ENCODE measurements at places on chromosomes 13 and 19.

- DNase-seq, result no peak
Measured at GRCh38 chr13:106314417-106314816, 221.0 kb downstream of the EFNB2 start.

DNA sequence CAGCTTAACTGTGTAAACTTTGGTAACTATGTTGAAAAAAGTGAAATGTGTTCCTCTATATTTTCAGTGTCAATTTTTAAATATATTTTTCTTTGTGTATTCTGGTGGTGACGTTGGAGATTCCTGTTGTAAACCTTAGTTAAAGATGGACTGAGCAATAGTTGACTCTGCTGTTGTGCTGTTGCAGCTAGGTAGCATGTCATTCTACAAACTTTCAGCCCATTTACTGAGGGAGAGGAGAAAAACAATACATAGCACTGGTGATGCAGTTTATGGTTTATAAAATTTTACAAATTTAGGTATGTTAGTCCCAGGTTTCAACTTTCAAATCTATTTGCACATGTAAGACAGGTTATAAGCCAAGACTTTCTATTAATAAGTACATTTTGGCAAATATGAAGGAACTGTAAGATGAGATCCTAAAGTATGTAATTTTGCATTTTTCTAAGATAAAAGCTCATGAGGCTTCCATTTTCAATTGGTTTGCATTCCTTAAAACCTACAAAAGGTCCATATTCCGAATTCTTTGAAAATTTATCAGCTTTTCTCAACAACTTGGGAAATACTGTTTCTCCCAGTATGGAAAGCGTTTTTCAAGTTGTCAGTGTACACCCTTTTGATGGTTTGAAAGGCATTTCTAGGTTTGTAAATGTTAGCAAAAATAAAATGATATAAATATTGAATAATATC, 1.5 kb downstream of the NDFIP2 start:
- no peak for DNase-seq

GRCh38 chr13:44171156-44171555, 202.5 kb upstream of the SERP2 start:
- no peak for DNase-seq

GRCh38 chr13:52447354-52447753, 3.1 kb downstream of the VPS36 start:
- no peak for DNase-seq

DNA sequence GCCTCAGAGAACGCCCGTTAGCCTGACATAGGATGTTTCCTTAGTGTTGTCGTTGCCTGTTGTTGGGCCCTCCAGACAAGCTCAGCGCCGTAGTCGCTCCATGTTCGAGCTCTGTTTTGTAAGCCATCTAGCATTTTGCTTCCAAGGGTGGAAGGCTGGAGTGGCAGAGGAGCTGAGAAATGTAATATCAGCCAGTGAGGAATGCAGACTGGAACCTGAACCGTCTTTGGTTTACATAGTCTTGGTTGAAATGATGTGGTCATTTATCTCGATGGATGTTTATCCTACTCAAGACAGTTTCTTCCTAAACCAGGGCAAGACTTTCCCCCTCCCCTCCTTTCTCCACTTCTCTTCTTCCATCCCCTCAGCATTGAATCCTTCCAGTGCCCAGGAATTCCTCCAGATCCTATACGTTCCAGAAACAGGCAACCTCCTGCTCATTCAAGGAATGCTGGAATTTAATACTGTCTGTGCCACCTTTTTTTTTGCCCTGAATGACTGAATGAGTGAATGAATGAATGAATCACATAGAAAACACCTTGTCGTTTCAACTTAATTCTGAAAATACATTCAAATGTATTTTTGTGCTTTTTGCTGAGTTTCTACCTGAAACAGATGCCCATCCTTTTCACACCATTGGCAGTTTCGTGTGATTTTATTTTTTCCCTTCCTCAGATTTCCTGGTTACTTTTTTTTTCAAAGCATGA, 109.5 kb upstream of the MBNL2 start:
- no peak for DNase-seq

- DNase-seq, result no peak
Measured at GRCh38 chr19:56601375-56601774, 6.3 kb downstream of the ZNF71 start.

DNA sequence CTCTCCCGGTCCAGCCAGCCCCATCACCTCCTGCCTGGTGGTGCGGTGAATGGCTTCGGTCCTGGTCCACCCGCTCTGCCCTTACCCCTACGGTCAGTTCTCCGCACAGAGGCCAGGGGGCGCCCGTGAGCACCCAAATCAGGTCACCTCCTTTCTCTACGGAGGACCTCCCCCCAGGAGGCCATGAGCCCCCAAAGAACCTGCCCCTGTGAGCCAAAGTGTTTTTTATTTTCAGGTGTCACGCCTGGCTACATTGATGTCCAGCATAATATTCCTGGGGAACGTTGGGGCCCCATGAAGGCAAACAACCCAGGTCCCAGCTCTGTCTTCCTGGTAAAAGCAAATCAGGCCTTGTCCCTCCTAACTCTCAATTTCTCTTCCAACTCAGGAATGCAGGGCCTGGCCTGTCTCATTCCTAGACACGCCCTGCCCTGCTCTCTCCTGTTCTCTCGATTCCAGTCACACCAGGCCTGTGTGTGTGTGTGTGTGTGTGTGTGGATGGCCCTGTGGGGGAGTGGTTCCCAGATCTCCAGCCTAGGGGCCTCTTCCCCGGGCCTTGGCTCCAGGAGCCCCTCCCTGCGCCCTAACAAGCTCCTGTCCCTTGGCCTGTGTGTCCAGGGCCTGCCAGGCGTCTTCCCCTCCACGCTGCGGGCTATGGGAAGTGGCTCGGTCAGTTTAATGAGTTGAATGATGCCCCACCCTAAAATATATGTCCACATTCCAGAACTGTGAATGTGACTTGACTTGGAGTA, 9.7 kb upstream of the GIPC1 start:
- no peak for DNase-seq
